ENCODE measurements at places on chromosomes 16 and 17. TPM values are rescaled to one million over a fixed set of nuclear protein-coding genes. Genes with fewer than 3 reads are reported as not detected.

Gene GDPD3
- 1.9 TPM for total RNA-seq

DNA sequence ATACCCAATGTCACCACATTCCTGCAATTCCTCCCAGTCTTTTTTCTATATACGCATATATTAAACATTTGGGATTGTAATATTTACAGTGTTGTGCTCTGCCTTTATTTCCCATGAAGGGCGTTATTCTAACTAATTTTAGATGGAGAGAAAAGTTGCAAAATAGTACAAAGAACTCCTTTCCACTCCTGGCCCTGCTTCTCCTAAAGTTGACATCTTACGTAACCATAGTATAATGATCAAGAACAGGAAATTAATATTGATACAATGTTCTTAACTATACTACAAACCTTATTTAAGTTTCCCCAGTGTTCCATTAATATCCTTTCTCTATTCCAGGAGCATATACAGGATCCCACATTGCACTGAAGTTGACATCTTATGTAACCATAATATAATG lies 46.3 kb downstream of the TK2 start:
- DNase-seq, result no peak

DNA sequence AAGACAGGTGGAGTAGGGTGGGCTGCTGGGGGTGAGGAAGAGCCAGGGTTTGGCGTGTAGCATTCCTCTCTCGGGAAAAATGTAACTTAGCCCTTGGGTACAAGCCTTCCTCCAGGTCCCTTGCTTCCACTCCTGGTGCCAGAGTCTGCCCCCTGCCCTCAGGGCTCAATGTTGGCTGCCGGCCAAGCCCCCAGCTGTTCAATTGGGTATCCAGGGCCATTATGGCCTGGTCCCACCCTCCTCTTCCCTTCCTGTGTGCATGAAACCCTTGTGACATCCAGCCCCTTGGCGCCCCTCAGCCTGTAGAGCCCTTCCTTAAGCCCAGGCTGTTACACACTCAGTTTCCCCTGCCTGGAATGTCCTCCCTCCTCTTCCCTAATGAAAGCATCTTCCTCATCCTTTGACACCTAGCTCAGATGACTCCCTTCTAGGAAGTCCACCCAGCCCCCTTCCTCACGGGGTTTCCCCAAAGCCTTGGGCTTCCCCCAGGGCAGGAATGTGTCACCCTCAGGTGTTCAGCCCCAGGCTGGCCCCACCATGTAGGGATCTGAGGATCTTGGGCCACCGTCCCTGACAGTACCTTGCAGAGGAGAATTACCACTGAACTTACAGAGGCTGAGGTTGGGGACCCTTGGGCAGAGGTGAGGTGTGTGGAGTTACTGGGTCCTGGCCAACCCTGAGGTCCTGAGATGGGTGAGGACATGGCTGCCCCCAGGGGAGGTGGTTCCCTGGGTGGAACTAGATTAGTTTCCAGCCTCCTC lies 30.0 kb downstream of the B9D1 start:
- DNase-seq, result no peak

- DNase-seq, result no peak
Measured at GRCh38 chr16:6247775-6248174, 1084.9 kb upstream of the RBFOX1 start.
